ENCODE measurements at places on chromosomes 6 and 20.

- no peak for DNase-seq
These were observed 44.5 kb upstream of the IL20RA start for GRCh38 chr6:137089305-137089704.

DNA sequence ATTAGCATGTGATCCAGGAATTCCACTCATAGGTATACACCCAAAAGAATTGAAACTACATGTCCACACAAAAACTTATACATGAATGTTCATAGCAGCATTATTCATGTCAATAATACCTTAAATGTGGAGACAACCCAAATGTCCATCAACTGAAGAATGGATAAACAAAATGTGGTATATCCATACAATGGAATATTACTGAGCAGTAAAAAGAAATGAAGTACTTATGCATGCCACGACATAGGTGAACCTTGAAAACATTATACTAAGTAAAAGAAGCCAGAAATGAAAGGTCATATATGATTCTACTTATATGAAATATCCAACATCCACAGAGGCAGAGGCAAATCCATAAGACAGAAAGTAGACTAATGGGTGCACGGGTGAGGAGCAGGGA is 159.9 kb downstream of the UNC5CL start:
- no peak for DNase-seq

- DNase-seq: no peak
These were observed 17.4 kb downstream of the SIM1 start for GRCh38 chr6:100447081-100447899.

GRCh38 chr6:157789297-157789696 is 33.7 kb upstream of the SNX9 start:
- no peak for DNase-seq

- no peak for DNase-seq
These were observed 4.2 kb upstream of the TSBP1 start for GRCh38 chr6:32375739-32376529.

- no peak for DNase-seq
These were observed 127.4 kb downstream of the CDH26 start for GRCh38 chr20:60085551-60086132.

DNA sequence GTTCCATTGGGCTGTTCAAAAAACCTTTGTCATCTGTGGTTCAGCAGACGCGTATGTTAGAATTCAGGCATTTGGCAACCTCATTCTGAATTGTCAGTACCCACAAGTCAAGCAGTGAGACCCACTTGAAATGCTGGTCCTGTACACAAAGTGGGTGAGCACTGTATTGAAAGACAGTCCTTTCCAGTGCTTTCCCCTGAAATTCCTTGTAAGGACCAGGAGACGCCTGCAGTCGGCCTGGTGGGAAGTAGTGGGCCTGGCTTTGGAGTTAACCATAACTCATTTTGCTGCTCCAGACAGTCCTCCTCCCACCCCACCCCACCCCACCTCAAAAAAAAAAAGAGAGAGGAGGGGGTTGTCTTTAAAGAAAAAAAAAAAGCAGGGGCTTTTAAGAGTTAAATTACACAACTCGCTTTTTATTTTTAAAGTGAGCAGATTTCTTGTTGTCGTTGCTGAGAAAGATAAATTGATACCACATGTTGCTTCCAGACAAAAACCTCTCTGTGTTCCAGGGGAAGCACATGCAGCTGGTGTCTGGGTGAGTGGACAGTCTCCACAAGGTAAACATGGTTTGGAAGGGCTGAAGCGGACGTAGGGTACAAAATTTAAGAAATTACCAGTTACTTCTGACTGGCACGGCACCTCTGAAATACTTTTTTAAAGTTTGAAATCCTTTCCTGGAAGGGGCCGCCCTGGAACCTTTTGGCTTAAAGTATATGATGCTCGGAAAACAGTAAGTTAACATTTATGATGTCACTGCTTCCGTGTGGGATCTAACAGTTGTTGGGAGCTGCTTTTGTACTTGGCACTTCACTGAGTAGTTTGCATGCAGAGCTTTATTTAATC is 95.3 kb downstream of the FOXO3 start:
- no peak for DNase-seq

DNA sequence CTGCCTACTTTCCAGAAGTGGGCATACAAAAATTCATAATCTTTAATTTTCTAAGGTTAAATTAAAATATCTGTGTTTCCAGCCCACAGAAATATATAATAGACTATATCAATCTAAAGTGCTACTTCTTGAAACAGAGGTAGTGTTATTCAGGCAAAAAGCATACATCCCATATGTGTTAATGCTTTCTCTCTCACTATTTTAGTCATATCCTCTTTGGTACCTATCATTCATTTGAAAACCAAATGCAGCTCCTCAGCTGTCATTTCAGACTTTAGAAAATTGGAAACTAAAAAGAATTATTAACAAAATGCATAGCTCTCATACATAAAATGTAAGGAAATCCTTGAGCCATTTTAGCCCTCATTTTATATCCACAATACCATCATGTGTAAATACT is 925 bp downstream of the FHL5 start:
- DNase-seq: no peak

GRCh38 chr6:113626475-113626874 is 230.7 kb upstream of the MARCKS start:
- DNase-seq: no peak

- DNase-seq: no peak
These were observed 200.5 kb downstream of the ARID1B start for GRCh38 chr6:156977527-156978291.

- DNase-seq: no peak
These were observed 18.9 kb downstream of the CDH26 start for GRCh38 chr20:59977086-59977485.
